ENCODE measurements at places on chromosomes 12 and 14.

DNA sequence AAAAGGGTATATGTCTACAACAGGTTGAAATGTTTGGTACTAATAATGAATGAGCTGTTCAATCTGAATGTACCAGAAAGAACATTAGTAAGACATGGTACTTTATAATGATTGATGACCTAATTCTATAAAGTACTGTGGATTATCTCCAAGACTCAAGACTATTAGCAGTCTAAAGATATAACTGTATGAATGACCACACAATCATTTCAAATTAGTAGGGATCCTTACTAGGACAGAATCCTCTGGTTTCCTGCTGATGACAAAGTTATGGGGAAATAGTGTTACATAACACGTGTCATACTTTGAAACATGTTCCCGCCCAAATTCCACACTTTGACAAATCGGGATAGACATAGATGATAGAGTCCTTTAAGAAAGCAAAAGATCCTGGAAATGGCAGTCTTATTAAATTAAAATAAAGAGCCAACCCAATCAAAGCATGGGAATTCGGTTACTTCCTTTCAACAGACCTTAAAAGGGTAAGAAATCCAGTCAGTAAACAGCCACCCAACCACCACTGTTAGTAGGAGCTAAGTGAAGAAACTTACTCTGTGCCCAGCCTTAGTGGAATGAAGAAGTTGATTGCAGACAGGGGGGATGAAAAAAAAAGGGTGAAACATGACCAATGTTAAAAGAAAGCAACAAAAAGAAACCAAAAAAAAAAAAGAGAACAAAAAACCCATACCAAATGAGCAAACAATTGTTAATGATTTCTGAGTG, 2.8 kb downstream of the VPS29 start:
- peak; percentile 14 for DNase-seq

GRCh38 chr14:100557658-100558057, 29.6 kb downstream of the BEGAIN start:
- peak; percentile 37 for DNase-seq

DNA sequence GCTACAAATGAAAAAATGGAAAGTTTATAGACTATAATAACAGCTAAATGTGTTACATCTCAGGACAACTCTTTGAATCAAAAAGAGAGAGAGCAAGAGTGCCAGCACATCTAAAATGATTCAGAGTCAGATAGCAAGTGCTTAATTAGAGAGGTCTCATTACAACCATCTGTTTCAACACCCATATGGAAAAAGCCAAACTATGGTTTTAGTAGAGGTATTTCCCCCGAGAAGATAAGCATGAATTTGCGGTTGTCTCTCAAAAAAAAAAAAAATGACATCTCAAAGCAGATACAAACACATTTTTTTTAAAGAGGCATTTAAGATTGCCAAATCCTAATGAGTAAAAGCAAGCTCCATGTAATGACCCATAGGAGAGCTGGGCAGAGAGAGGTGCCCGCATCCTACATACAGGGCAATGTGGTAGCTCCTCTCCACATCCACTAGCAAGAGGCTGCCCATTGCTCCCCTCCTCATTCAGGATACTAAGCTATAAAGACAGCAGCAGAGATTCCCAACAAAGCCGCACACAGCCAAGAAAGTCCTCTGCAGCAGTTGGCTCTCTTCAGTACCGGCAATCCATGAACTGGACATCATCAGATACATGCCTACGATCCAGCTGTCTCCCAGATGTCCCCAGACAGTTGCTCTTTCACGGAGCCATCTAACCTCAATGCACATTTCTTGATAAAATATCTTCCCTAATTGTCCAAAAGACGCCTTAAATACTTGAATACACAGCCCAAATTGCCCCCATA, 100.4 kb downstream of the EFCAB11 start:
- no peak for DNase-seq

DNA sequence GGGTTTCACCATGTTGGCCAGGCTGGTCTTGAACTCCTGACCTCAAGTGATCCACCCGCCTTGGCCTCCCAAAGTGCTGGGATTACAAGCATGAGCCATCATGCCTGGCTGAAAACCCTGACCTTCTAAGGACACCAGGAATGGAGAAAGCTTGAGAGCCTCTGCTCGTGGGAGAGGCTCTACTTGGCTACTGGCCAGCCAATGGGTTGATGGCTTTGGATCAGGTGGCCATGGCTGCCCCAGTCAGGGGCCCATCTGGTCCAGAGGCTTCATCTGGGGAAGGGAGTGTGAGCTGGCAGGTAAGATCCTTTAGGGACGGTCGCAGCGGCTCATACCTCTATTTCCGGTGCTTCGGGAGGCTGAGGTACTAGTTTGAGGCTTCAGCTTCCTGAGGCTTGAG, 42.5 kb upstream of the PPP1CC start:
- DNase-seq: no peak

DNA sequence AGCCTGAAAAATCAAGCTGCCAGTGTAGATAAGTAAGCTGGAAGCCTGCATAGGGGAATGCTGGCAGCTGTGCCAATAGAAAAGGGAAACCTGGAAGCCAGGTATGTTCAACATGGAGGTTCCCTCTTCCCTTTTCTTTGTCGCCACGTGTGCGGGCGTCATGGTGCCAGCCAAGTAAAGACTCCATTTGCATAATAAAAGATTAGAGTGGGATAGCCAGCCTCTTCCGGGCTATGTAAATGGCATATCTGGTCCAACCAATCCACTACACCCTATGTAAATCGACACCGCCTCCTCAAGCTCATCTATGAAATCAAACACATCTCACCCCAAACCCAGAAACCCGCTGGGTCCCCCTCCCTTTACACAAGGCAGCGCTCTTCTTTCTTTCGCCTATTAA, 5.6 kb upstream of the ADGRD1 start:
- DNase-seq: no peak

GRCh38 chr12:55258303-55258702, 13.9 kb downstream of the OR6C74 start:
- no peak for DNase-seq

DNA sequence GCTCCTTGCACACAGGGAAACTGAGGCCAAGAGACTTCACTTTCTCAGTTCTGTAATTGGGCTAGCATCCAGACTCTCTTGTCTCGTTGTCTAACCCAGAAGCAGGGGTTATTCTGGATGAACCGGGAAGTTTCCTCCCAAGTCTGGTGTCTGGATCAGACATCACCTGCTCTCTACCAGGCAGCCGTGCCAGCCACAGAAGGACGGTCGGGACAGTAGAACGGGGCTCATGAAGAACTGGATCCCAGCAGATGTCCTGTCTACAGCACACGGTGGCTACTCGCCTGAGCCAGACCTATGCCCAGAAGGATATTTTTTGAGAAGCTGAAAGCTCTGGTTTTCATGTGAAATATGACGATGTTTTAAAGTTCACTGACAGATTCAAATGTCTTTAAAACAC, 19.1 kb upstream of the FZD10 start:
- no peak for DNase-seq

- DNase-seq: no peak
These were observed 86.8 kb downstream of the FGD4 start for GRCh38 chr12:32486158-32486557.

DNA sequence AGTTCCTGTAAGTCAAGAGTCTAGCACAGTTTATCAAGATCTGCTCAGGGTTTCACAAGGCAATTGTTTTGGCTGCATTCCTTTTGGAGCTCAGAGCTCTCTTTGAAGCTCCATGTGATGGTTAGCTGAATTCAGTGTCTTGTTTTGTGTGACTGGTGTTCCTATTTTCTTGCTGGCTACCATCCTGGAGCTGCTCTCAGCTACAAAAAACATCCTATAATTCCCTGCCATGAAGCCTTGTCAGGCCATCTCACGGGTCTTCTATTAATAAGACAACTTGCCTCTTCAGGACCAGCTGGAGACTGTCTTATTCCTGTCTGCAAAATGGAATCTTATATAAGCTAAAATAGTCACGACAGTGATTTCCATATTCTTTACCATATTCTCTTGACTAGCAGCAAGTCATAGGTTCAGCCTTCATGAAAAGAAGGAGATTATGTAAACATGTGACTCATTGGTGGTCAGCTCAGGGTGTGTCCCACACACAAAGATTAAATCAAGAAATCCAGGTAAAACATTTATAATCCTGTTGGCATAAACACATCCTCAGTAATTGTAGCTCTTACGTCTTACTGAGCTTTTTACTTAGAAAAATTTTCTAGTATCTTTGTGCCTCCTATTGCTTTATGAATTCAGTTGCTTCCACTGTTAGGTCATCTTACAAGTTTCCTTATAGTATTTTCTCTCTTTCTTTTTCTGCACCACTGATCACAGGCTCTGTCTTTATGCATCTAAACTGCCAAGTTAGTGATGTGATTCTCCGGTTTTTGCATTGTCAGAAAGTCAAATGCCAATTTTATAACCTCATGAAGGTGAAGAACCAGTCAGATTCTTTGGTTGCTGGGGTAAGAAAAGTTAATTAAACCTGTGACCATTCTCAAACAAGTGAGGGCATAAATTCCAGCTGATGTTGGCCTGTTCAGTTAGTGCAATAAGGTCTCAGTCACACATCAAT, 378.5 kb upstream of the MGAT4C start:
- DNase-seq: no peak

DNA sequence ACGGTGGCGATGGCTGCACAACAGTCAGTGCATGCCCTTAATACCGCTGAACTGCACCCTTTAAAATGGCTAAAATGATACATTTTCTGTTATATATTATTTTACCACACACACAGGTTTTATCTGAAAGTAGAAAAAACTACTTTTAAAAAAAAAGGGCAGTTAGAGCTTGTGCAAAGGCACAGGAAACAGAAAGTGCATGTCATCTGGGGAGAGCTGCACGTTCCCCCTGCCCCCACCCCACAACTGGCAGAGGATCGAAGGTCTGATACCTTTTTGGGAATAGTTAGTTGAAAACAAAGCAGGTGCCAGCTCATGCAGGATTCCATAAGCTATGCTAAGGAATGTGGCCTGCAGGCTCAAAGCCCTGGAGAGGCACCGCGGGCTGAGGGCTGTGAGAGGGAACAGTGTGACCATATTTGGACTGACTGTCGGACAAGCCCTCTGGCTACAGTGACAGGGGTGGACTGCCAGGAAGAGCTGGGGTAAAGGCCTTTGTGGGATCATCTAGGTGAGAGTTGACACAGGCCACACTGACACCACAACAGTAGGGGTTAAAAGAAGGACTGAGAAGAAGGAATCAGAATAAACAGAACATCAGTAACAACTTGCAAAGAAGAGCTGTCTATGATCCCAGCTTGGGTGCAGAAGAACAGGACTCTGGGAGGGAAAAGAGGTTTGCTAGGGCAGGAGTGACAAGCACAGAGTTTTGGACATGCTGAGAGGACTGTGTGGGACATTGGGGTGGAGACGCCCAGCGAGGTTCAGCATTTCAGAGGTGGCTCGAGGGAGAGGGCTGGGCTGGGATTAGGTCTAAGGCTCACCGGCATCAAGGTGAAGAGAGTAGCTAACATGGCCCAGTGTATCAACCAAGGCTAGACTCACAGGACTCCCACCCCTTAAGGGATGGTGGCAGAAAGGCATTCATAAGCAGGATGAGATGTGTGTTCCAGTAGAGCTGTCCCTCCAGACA, 54.6 kb downstream of the ACTN1 start:
- no peak for DNase-seq

DNA sequence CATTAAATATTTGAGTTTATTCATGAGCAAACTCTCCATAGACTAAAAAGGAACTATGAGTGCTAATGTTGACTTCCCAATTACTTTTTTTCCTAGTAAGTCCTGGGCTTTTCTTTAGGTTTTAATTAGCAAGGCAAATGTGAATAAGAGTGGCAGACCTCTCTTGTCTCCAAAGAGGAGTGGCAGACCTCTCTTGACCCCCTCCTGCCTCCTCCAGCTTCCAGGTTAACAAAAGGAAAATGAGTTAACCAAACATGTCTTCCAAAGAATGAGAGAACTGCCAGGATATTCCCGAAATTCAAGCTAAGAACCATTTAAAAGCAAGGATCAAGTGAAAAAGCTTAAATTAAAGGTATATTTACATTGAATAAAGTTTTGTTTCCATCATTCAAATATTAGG, 253.2 kb downstream of the MDGA2 start:
- no peak for DNase-seq

DNA sequence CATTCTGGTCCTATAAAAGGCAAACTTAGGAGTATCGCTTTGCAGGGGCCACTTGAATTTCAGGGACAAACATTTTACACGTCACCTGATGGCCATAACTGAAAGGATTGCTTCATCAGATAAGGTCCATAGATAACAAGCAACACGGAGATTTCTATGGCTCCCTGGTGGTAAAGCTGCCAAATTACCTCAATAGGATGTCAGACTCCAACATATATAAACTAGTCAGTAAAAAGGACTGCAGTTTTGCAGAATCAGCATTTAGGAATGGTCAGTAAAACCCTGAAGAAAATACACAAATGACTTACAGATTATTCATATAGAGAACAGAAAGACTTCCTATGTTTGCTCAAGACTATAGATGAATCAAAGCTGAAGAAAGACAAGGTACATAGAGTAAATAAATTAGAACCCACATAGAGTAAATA, 66.1 kb upstream of the GRIP1 start:
- no peak for DNase-seq

DNA sequence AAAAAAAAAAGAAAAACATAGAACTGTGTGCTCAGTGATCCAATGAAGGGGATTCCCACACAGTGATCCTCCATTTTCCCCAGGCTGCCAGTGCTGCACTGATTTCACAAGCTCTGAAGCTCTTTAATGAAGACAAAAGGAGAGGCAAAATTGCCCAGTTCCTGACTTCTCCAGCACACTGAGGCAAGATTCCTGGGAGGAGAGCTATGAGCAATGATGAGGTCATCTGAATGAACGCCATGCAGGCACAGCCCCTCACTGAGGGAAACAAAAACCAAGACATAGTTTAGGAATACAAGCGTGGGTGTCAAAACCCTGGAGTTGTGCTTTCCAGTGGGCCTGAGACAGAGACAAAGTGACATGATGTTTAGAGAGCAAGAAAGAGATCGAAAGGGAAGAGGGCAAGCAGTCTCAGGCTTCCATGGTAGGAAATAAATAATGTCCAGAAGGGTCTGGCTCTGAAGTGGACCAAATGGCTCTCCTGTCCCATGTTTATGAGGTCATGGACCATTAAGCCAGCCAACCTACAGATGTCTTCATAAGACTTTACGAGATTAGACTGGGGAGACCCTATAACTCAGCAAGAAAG, 40.9 kb upstream of the SMUG1 start:
- DNase-seq: no peak

DNA sequence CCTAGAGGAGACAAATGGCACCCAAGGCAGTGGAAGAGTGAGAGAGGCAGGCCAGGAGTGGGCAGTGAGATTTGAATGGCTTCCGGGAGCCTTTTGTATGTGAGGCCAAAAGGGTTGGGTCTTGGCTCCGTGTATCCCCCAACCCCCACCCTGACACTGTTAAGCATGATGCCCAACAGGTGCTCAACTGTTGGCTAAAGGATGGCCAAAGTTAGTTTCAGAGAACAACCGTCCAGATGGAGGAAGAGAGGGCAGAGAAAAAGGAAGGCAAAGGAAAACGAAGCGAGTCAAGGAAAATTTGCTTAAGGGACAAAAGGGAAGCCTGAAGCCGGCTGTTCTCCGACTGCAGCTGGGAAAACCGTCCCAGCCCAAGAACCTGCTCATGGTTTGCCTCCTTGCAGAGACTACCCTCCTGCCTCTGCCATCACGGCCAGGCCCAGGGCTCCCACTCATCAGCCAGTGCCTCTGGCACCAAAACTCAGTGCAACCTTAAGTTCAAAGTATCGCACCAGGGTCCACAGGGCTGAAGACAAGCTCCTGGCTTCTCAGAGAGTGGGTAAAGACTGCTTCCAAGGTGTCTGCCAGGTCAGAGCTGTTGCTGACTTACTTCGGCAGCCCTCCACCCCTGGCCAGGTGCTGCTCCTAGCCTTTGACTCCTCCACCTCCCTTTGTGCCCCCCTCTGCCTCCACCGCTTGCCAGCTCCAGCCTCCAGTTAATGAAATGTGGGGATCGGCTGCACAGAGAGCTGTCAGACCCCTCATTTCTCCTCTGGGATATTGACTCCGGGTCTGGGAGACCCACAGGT, 4.2 kb upstream of the C1QL4 start:
- DNase-seq: no peak
